ENCODE measurements at places on chromosomes 3 and 15. TPM values are rescaled to one million over a fixed set of nuclear protein-coding genes. Genes with fewer than 3 reads are reported as not detected.

GRCh38 chr3:119044593-119044992 is 9.9 kb upstream of the IGSF11 start:
- DNase-seq: no peak

- no peak for DNase-seq
These were observed 39.1 kb upstream of the PHLDB2 start for GRCh38 chr3:111819927-111820326.

DNA sequence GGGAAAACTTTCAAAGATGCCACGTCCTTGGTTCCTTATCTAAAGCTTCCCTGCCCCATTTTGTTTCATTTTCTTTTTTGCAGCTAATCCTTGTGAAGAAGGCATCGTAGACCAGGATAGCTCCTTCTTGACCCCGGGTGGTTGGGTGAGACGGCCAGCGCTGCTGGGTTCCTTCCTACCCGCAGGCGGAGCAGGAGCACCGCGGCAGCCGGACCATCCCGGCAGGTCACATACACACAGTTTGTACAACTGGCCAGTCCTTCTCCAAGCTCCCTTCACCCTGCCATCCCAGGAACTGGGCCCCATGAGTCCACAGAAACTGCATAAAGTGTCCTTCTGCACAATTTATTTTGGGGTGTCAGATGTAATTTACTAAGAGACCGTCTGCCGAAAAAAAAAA is 83.9 kb downstream of the MEGF11 start:
- no peak for DNase-seq

DNA sequence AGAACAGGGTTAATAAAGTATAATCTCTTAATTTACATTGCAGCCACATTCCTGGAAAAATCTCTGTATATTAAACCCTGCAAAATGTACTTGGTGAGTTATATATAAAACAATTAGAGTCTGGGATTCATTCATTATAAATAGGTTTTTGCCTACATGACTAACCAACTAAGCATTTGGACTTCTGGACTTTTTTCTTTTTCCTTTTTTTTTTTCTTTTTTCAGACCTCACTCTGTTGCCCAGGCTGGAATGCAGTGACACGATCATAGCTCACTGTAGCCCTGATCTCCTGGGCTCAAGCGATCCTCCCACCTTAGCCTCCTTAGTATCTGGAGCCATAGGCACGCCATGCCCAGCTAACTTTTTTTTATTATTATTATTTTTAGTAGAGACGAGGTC is 4.5 kb downstream of the DNAJC13 start:
- DNase-seq: no peak

GRCh38 chr3:172980849-172981248 is 160.2 kb downstream of the SPATA16 start:
- DNase-seq: no peak

DNA sequence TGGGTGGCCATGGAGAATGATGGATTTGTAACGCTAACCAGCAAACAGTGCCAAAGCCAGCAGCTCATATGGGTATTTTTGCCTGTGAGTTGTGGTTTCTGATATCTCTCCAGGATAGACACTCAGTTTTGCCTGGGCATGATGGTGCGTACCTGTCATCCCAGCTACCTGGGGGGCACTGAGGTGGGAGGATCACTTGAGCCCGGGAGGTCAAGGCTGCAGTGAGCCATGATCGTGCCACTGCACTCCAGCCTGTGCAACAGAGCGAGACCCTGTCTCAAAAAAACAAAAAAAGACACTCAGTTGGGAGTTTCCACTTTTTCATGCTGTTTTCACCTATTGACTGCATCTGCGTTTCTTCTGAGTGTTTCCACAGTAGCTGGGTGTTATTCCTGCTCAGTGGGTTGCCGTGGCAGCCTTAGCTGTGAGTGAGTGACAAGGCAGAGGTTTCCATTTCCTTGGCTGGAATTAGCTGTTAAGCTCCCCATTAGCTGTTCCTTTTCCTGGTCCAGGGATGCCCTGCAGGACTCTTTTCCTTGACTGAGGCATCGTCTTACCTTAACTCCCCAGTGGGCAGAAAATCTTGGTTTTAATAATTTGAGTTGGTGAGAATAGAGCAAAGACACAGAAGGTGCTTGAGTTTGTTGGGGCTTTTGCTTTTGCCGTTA is 14.2 kb upstream of the RPP14 start:
- DNase-seq: no peak

GP5 gene
- polyA plus RNA-seq: 0.15 TPM

ULK3 gene
- polyA plus RNA-seq: 43.6 TPM
